Fibroblast of lung (primary cell): ENCODE measurements at places on chromosomes 3 and 15. TPM values are rescaled to one million over a fixed set of nuclear protein-coding genes. Genes with fewer than 3 reads are reported as not detected.

Gene STRA6
- 0.17 TPM in 1 of 2 replicates, not detected in the other for total RNA-seq

Gene CPEB1
- 24.9 and 62.3 TPM in 2 replicates for total RNA-seq

Gene ALS2CL
- total RNA-seq: 3.3 and 19.7 TPM in 2 replicates

- DNase-seq: no peak
Observed at GRCh38 chr3:88534534-88534933, 384.8 kb downstream of the C3orf38 start.

DNA sequence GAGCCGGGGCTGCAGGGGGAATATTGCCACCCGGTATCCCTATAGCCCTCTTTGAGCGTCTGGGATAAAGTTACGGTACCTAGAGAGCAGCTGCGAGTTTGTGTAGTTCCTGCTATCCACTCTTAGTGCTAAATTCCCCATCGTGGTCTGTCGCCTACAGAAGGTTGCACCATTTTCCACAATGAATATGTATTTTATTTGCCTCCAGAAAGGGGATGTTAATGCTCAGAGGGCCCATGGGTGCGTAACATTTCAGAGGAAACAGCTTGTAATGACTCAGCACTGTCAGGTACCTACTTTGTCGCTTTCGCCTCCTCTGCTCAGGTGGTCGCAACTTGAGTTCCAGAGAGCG is 1.1 kb downstream of the SLCO3A1 start:
- DNase-seq: peak; percentile 3

- peak; percentile 83 for DNase-seq
Observed at GRCh38 chr3:115217678-115218451, 70.8 kb upstream of the ZBTB20 start.

GRCh38 chr3:51686512-51687215 is 15.6 kb downstream of the TEX264 start:
- DNase-seq: peak; percentile 47

Gene TTC21A
- 1.5 and 2.1 TPM in 2 replicates for total RNA-seq

GRCh38 chr3:130088061-130088460 is 6.4 kb downstream of the ALG1L2 start:
- DNase-seq: no peak

Gene TMC3
- total RNA-seq: not detected in 2 replicates

Gene RBPMS2
- total RNA-seq: under 0.01 TPM in 1 of 2 replicates, not detected in the other

Gene PLA2G4D
- not detected in 2 replicates for total RNA-seq

DNA sequence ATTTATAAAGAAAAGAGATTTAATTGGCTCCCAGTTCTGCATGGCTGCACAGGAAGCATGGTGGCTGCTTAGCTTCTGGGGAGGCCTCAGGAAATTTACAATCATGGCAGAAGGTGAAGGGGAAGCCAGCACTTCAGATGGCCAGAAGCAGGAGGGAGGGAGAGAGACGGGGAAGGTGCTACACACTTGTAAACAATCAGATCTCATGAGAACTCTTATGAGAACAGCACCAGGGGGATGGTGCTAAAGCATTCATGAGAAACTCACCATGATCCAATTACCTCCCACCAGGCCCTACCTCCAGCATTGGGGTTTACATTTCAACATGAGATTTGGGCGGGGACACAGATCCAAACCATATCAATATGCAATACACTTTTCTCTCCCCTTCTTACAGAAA is 73.7 kb downstream of the ECT2 start:
- no peak for DNase-seq

Gene ADCY5
- 0.50 and 0.51 TPM in 2 replicates for total RNA-seq

Gene UNC13C
- not detected in 2 replicates for total RNA-seq

DNA sequence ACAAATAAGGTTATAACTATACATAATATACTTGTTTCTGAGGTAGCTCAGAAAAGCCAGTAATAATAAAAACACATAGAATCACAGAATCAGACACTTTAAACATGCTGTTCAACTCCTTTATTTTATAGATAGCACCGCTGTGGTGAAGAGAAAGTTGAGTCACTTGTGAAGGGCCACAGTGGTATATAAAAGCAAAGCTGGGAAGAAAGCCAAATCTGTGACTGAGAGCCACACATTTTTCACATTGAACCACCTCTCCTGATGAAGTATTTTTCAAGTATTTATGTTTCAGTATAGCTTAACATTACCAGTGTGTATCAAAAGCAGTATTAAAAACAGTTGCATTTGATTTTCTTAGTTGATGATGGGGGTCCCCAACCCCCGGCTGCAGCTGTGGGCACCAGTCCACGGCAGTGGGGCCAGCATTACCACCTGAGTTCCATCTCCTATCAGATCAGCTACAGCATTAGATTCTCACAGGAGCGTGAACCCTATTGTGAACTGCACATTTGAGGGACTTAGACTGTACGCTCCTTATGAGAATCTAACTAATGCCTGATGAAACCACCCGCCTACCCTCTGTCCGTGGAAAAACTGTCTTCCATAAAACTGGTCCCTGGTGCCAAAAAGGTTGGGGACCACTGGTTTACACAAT is 46.2 kb downstream of the TBL1XR1 start:
- DNase-seq: peak; percentile 93

Gene CDC25A
- 1.0 and 1.3 TPM in 2 replicates for total RNA-seq

Gene SATB1
- 16.2 and 18.7 TPM in 2 replicates for total RNA-seq

GRCh38 chr3:32844914-32845313 is 27.1 kb downstream of the TRIM71 start:
- no peak for DNase-seq

DNA sequence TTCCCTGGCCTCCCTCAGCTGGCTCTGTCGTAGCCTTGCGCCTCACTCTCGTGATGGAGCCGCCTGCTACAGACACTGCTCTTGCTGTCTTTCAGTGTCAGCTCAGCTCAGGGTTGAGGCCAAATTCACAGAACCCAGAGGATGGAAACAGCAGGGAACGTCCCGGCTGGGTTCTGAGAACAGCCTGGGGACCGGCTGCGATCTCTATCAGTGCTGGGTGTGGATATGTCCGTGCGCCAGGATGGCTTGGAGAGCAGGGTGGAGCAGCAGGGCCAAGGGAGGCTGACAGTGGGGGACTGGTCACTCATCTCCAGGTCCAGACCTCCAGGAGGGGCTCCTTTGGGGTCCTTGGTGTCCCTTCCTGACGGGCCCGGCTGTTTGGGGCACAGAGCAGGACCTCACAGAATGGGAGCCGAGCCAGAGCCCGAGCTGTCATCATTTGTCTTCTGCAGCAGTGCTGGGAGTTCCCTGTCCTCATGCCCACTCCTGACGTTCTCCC is 18.4 kb downstream of the KLF15 start:
- no peak for DNase-seq

DNA sequence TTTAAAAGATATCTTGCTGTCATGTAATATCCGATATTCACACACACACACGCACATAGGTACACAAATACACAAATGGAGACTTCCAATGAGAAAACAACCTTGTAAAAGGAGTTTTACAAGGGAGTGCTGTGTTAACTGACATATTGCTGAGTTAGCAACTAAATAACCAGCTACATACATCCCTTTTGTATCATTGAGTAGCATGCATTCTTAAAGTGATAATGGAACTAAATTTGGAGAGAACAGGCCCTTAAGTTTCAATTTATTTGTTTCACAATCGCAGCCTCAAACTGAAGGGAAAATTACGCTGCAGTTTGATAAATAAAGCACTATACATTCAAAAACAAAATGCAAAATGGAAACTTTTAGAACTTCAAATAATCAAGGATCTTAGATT is 1046.0 kb upstream of the NR2F2 start:
- no peak for DNase-seq
